ENCODE measurements at places on chromosomes 3 and 15.

GRCh38 chr3:135081856-135082434, 286.9 kb downstream of the EPHB1 start:
- no peak for DNase-seq

GRCh38 chr3:105364128-105364527, 2.6 kb upstream of the ALCAM start:
- no peak for DNase-seq

DNA sequence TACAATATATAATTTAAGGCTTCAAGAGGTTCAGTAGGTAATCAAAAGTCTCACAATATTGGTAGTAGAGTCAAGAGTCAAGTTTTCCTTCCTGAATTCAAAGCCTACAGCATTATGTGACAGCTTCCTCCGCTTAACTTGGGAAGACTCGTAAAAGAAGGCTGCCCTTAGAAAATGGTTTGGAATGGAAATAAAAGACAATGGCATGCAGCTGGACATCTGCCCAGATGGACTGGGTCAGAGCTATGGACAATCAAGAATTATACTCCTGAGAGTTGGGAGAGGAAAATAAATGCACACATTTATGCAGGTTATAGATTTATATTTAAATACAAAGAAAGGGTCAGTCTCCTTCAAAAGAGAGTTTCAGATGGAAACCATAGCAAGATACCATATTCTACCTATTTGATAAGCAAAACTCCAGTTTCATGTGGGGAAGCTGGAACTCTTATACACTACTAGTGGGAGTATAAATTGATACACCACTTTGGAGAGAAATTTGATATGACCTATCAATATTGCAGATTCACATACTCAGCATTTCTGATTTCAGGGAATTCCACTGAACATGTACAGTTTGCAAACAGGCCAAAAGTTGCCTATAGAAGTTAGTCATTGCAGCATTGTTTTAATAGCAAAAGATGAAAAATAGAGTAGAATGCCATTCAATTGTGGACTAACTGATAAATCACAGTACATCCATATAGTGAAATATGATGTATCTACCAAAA, 6.1 kb downstream of the CRYBG3 start:
- no peak for DNase-seq

DNA sequence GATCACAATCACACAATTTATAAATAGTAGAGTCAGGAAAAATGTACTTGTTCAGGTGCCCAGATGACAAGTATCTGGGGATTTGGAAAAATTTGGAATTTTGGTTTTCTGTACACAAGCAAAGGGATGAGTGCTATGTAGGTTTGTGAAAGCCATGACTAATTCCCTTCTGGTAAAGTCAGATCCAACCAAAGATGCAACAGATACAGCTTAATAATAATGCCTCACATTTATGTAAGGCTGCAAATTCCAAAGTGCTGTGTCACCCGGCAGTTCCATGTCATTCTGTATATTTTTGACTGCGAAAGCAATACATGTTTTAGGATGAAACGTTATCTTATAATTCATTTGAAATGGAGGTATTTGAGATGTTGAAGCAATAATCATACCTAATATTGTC, 102.7 kb upstream of the AGBL1 start:
- no peak for DNase-seq

- no peak for DNase-seq
These were observed 61.5 kb upstream of the FNDC3B start for GRCh38 chr3:171977860-171978259.
